ENCODE measurements at places on chromosomes 3 and 15. TPM values are rescaled to one million over a fixed set of nuclear protein-coding genes. Genes with fewer than 3 reads are reported as not detected.

Gene MCF2L2
- 0.81 TPM for polyA plus RNA-seq

Gene TTC21A
- 9.3 TPM for polyA plus RNA-seq

Gene FBXW12
- polyA plus RNA-seq: 0.50 TPM

Gene SH3GL3
- polyA plus RNA-seq: 12.9 TPM

Gene OXSR1
- polyA plus RNA-seq: 50.2 TPM

Gene BSN
- polyA plus RNA-seq: 1.5 TPM

Gene GOLGA6B
- polyA plus RNA-seq: 0.10 TPM

Gene CDCP1
- polyA plus RNA-seq: 0.99 TPM

Gene C3orf49
- polyA plus RNA-seq: 0.68 TPM

Gene SMAD6
- 41.7 TPM for polyA plus RNA-seq

Gene WDR93
- polyA plus RNA-seq: 4.1 TPM

Gene ACSBG1
- polyA plus RNA-seq: 1.1 TPM

Gene CYP1A2
- polyA plus RNA-seq: 0.13 TPM

Gene CCDC54
- polyA plus RNA-seq: 0.17 TPM

Gene THBS1
- polyA plus RNA-seq: 153 TPM

Gene MEGF11
- polyA plus RNA-seq: 2.3 TPM

Gene USP50
- 1.2 TPM for polyA plus RNA-seq

Gene RLBP1
- polyA plus RNA-seq: not detected

Gene CAMKV
- polyA plus RNA-seq: 0.16 TPM

Gene ALDH1A2
- 353 TPM for polyA plus RNA-seq

Gene TOPBP1
- polyA plus RNA-seq: 52.7 TPM

Gene SERPINI2
- 1.4 TPM for polyA plus RNA-seq

Gene CSTA
- 0.74 TPM for polyA plus RNA-seq

Gene DLL4
- polyA plus RNA-seq: 8.9 TPM

Gene PRR23B
- not detected for polyA plus RNA-seq

Gene LARP6
- 16.0 TPM for polyA plus RNA-seq

Gene HMG20A
- 75.4 TPM for polyA plus RNA-seq

Gene SLC22A14
- 0.98 TPM for polyA plus RNA-seq

Gene FRMD4B
- polyA plus RNA-seq: 45.6 TPM

Gene SERPINI1
- 58.8 TPM for polyA plus RNA-seq

Gene ST8SIA2
- polyA plus RNA-seq: 5.2 TPM

Gene AGBL1
- polyA plus RNA-seq: 0.26 TPM

Gene TTLL3
- polyA plus RNA-seq: 44.0 TPM

Gene CCDC33
- polyA plus RNA-seq: 10.7 TPM

Gene ZNF501
- 12.1 TPM for polyA plus RNA-seq

Gene LEO1
- 40.4 TPM for polyA plus RNA-seq
